NT2/D1 (cell line): ENCODE measurements at places on chromosomes 12 and 14.

DNA sequence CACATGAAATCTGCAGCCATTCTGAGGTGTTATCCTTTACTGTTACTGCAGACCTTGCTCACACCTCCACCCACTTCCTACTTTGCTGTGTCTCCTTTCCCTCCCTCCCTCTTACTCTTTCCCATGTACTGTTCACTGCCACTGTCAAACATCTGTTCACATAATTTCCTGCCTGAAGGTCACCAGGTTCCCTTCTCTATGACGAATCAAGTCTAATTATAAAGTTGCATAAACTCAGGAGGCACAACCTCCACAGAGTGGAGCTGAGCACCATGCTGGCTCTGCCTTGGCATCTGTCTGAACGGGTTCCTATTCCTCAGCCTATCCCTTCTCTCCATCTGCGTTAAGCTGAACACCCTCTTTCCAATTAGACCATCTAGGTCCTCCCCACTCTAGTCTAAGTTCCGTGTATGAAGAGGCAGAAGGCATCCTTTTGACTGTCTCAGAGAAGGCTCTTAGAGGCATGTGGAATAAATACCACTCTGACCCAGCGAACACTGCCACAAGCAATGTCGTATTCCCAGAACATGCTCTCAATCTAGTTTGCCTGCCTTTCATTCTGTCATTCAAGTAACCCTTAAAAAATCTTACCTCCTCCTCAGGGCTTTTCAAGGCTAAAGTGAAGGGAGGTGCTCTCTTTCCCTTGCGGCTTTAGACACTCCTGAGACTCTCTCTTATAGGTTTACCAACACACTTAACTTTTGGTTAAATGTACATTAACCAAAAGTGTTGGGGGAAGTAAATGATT, 48.7 kb downstream of the ACADS start:
- DNase-seq: no peak

- DNase-seq: no peak
Observed at GRCh38 chr12:3532931-3533702, 42.1 kb downstream of the PRMT8 start.

GRCh38 chr12:49750027-49750995, 9.0 kb downstream of the TMBIM6 start:
- no peak for DNase-seq

DNA sequence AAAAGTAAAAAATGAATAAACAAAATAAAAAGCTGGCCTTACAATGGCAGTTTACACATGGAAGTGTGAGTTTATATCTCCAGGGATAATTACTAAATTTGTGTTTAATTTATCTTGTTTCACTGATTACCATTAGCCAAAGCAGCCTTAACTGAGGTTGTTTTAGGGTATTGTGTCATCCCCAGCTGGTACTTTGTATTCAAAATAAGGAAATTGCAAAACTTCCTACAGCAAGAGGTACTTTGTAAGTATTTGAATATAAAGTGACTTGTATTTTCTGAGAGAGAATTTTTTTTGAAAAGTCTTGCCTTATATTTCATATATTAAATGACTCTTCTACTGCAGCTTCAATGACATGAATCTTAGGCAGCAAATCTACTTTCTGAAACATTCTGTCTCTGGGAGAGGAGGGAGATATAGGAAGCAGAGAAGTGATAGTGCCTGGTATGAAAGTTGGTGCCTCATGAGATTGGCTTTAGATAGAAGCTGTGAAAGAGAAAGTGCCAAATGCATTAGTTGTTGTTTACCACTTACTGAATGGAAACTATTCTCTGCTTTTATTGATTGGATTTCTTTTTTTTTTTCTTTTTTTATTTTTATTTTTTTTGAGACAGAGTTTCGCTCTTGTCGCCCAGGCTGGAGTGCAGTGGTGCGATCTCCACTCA, 6.7 kb downstream of the FNTB start:
- no peak for DNase-seq

GRCh38 chr14:76917158-76917596, 91.0 kb downstream of the LRRC74A start:
- peak; percentile 85 for DNase-seq

- DNase-seq: no peak
Observed at GRCh38 chr12:108117163-108117849, 11.8 kb upstream of the WSCD2 start.

DNA sequence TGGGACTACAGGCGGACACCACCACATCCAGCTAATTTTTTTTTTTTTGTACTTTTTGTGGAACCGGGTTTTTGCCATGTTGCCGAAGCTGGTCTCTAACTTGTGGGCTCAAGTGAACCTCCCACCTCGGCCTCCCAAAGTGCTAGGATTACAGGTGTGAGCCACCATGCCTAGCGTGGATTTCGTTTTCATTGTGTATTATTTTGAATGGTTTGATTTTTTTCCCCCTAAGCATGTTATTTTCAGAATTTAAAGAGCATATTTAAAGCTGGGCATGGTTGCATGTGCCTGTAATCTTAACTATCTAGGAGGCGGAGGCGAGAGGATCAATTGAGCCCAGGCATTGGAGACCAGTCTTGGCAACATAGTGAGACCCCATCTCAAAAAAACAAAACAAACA, 13.1 kb downstream of the TMEM63C start:
- no peak for DNase-seq

- DNase-seq: peak; percentile 77
Observed at GRCh38 chr12:33587784-33588712, 148.4 kb upstream of the SYT10 start.

DNA sequence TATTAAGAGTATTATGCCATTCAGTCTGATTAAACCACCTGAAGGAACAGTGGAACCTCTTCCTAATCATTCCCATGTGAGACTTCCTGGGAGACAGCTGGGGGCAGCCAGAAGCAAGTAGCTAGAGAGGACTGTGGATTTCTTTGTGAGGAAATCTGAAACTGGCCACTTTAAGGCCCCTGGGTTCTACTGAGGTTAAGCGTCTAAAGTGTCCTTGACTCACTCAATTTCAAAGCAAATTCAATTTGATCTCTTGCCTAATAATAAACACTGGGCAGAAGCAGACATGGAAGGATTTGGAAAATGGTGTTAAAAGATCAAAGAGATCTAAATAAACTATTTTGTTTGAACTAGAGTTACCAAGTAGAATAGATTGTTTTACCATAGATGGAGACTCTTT, 909.9 kb downstream of the NRXN3 start:
- DNase-seq: no peak

DNA sequence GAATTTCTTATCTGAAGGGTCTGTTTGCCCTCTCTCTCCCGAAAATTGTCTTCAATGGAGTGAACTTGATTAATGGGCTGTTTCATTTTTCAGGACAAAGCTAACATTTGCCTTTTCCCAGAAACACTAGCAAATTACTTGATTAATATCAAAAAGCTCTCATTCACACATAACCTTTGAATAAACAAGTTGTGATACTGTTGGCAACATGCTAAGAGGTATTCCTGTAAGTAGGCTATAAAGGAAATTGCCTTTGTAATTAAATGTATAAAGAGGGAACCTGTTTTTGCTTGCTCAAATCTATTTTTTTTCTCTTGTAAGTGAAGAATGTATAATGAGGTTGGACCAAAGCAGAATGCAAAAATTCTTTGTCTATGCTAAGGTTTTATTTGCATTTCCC, 457.2 kb downstream of the TMTC2 start:
- DNase-seq: no peak

DNA sequence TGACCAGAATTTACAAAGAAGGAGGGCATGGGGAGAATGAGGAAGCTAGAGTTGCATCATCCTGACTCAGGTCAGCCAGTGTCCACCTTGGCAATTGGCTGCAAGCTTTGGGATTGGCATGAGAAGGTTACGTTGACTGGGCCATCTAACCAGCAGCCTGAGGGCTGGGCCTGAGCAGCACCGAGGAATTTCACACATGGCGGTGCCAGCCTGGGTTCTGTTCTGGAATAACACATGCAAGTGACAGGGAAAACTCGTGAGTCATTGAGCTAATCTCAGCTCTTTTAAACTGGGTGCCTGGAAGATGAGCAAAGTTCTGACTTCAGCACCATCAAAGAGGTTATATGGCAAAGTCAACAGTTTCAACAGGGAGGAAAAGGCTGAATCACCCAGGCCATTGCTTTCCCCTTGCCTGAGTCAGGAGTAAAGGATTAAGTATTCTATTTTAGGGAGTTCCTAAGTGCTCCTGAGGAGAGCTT, 543.2 kb upstream of the TBX3 start:
- DNase-seq: no peak
